GM12891 (cell line): ENCODE measurements at places on chromosomes 2 and 18.

DNA sequence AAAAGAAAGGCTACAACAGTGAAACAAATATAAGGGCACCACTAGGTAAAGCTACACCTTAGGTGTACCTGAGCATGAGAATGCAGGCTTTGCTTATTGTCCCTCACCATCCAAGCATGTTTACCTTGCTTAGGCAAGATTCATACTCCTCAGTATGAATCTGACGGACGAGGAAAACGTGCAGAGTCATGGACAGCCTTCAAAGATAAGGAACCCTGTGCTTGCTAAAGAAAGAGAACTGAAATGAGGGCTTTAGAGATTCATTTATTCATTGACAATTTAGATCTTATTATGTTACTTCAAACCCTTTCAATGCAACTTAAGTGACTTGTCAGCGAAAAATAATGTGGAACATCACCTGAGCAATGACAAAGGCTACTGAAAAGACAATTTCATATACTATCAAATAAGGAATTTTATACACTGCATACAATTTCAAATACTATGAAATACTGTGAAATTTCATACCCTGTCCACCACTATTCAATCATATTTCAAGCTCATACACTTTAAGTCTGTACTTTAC, 21.7 kb downstream of the CLASP1 start:
- DNase-seq, result no peak

DNA sequence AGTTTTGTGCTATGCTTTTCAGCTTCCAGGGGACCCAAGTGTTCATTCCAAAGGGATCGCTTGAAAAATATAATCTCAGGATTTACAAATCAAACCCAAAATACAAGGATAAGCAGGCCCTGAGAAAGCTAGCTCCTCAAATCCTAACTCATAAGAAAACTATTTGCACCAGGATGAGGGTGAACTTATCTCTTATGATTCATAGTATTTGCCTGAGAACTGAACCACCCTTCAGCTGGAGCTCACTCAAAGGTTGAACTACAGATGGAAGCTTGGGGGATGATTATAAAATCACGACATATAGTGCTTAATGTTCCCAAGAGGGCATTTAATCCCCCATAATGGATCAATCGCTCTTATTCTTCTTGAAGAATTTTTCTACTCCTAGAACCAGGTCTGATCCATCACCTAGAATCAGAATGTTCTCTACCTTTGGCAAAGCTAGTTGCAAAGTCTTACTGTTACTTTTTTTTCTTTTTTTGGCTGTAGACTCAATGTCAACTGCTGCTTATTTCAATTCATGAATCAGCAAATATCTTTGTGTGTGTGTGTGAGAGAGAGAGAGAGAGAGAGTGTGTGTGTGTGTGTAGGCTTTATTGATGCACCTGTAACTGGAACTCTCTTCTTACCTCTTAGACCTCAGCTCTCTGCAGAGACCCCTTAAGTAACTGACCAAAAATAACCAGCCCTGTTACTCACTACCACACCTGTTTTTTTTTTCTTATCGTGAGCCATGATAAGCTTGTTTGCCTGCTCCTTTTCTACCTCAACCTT, 44.8 kb downstream of the ARL4C start:
- DNase-seq, result no peak

GRCh38 chr2:36780231-36780839, 83.8 kb downstream of the VIT start:
- DNase-seq, result peak; percentile 32

DNA sequence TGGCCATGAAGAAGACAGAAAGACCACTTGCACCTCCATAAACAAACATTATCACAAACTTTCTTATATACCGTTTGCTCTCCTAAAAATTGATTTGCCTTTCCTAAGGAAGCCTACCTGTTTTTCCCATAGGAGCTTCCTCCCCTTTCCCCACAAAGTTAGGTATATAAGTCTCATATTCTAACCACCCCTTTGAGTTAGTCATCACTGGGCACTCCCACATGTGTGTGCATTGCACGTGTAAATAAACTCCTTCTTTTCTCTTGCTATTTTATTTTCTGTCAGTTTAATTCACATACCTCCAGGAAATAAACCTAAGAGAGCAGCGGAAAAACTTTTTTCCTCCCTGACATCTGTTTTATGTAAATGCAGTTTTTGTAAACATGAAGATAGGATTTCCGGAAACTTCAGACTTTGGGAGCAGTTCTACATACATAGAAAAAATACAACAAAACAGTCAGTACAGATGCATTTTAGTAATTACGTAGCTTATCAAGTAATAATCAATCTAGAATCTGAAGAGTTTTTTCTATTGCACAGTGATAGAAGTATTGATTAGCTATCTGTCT, 46.6 kb downstream of the PLCL1 start:
- DNase-seq, result no peak

DNA sequence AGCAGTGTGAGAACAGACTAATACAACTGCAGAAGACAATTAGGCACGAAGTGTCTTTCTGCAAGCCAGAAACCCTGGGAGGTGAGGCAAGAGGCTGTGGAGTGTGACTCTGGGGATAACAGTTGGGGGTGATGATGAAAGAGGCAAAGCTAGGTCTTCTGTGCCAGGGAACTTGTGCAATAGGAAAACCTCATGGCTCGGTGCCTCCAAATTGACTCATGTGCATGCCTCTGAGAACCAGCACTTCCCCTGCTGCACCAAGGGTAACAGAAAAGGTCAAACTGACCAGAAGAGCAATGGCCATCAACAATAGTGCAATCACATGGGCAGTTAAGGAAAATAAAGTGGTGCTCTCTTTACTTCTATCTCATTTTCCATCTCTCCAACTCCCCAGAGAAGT, 136.4 kb downstream of the SCG2 start:
- no peak for DNase-seq

DNA sequence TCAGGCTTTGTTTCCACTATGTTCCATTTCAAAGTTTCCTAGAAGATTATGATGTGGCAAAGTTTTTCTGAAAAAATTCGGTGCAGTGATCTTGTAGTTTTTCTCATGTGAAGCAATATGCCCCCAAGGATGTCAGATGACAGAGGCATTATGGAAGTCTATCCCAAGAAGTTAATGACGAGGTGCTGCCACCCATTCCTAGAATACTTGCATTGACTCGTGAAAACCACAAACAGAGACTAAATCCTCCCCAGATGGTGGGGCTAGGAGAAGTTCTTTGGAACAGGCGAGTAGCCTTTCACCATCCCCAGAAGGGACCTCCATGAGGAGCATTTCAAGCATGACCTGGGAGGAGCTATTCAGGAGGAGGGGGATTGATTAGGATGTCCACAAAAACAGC, 40.2 kb upstream of the COPS8 start:
- no peak for DNase-seq

DNA sequence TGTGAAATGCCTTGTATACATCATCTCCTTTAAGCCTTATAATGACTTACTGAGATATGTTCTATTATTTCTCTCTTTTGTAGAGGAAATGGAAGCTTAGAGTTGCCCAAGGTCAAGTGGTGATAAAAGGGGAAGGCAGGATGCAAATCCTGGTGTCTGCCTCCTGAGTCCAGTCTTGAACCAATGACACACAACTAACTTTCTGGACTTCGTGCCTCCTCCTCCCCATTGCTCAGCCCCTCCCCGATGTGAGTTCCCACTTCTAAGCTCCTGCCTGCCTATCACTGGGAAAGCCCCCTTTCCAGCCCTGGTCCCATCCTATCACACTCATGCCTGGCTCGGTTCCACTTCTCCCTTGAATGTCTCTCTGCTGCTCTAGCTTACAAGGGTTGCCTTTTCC, 6.9 kb upstream of the CTIF start:
- no peak for DNase-seq

DNA sequence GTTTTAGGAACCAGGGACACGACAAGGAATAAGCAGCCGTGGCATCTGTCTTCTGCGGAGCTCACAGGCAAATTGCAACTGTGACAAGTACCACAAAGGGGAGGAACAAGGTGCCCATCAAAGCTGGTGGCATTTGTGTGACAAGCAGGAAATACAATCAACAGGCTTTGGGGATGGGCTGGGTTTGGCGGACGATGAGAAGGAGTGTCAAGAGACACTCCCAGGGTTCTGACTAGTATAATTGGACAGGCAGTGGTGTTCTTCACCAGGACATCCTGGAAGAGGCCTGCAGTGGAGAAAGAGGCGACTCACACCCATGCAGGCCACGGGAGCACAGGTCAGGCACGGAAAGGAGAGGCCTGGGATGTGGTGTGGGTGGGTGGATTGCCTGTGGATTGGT, 14.2 kb upstream of the SPATA3 start:
- DNase-seq, result no peak

- no peak for DNase-seq
These were observed 92.0 kb upstream of the MSH2 start for GRCh38 chr2:47310801-47311560.

DNA sequence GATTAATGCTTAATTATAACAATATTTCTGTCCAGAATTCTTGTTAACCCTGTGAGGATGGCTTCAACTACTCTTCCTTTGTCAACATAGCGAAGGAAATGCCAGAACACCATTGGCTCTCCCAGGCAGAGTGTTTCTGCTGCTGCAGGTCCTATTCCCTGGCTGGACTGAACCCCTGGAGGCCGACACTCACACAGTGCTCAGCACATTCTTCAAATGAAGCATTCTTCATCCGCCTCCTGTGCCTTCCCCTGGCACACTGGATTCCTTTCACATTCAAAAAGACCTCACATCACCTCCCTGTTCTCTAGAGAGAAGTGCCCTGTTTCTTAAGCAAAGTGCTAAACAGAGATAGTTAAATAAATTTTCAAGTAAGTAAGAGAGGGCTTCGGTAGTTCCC, 187.3 kb upstream of the MSH6 start:
- DNase-seq, result no peak

DNA sequence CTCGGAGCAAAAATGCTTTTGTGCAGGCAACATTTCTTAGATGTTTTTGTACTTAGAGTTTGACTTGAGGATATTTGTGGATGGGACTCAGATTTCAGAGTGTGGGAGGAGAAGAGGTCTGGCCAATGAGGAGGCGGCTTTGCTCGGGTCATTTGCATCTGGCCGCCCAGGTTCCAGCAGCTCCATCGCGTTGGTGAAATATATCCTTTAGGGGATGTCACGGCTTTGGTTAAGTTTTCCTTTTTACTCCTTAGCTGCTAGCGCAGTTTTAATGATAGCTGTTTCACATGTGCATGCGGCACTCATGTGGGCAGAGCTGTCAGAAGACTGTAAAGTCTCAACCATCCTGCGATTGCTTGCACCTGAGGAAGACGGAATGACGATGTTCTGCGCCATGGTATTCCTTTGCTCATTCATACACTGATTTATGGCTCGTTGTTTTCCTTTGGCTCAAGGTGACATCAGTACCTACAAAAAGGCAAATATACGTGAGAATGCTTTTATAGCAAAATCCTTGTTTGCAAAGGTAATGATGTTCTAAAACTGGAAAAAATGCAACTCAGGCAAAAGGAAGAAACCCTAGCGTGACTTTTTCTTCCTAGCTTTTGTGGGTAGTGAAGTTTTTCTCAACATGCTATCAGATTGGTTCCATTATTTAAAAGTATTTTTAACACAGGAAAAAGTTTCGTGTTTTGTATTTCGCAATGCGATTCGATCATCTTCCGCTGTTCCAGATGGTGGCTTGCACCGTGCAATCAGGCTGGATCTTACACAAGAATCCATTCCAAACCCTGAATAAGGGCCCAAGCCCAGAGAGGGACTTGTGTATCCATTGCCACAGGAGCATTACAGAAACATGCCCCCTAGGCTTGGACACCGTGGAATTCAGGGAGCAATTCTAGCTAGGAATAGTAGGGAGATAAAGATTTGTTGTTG, 70.5 kb upstream of the ZNF516 start:
- DNase-seq, result no peak

GRCh38 chr2:164606557-164606956, 14.7 kb downstream of the GRB14 start:
- no peak for DNase-seq

GRCh38 chr2:54559006-54559445, 102.9 kb downstream of the SPTBN1 start:
- DNase-seq, result no peak

DNA sequence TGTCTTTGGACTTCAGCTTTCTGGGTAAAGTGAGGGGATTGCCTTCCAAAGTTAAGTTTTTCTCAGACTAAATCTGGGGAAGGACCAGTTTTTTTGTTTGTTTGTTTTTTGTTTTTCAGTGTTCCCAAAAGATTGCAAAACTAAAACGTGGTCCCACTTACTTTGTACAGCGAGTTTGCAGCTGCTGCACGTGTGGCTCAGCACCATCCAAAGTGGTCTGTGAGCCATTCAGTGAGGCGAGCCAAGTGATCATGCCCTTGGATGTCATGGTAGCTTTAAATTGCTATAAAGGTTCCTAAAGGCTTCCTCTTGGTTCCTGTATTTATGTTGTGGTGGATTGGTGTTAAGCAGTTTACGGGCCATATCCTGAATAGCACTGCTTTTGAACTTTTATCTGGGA, 23.0 kb downstream of the TET3 start:
- DNase-seq, result no peak

DNA sequence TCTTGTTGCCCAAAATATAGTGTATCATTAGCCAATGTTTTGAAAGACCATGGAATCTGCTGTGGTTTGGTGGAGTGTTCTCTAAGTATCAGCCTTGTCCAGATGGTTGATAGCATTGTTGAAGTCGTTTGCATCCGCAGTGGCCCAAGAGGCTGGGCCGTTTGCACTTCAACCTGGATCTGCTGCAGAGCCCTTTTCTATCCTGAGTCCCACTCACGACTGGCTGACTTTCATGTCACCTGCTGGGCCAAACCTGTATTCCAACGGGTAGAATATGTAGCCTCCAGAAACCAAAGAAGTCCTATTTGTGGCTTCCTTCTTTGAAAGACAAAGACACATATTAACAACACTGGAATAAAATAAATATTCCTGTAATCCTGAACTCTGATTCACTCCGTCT, 1154.1 kb downstream of the RPIA start:
- DNase-seq, result no peak

- DNase-seq, result no peak
These were observed 211.9 kb downstream of the BABAM2 start for GRCh38 chr2:28102455-28102874.

DNA sequence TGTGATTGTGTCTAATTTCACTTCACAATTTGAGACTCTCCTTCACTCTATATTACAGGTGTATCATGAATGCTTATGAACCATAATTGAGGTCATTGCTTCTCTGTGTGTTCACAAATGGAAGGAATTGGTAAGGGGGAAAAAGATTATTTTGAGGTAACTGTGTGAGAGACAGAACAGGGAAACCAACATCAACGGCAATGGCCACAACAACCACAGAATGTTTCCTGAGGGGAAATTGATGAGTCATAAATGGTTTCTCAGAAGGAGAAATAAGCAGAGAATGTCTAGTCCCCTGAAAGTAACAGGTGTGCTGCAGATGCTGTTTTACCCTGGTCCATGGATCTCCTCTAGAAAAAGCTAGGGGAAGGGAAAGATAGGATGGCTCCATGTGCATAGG, 361.2 kb upstream of the GALNT5 start:
- DNase-seq, result no peak

- DNase-seq, result no peak
These were observed 26.5 kb downstream of the CRACDL start for GRCh38 chr2:98909317-98910211.
